ENCODE measurements at places on chromosomes 13 and 19.

- no peak for DNase-seq
These were observed 505 bp upstream of the SHKBP1 start for GRCh38 chr19:40576151-40576584.

GRCh38 chr13:45915686-45916439 lies 64.3 kb upstream of the SIAH3 start:
- no peak for DNase-seq

DNA sequence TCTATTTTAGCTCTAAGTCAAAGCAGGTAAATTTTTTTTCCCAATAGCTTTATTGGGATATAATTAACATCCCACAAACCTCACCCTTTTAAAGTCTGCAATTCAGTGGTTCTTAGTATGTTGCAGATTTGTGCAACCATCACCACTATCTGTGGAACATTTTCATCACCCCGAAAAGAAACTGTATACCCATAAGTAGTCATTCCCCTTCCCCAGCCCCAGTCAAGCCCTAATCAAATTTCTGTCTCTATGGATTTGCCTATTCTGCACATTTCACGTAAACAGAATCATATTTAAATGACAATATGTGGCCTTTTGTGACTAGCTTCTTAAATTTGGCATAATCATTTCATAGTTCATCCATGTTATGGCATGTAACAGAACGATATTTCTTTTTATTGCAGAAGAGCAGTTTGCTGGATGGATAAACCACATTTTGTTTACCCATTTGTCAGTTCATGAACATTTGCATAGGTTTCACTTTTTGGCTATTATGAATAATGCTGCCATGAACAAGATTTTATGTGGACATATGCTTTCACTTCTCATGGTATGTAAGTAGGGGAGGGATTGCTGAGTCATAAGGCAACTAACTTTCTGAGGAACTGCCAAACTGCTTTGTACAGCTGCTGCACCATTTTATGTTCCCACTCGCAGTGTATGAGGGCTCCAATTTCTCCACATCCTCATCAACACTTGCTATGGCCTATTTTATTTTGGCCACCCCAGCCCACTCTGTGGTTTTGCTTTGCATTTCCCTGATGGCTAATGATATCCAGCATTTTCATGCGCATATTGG lies 10.9 kb downstream of the SLC46A3 start:
- peak; percentile 60 for DNase-seq

DNA sequence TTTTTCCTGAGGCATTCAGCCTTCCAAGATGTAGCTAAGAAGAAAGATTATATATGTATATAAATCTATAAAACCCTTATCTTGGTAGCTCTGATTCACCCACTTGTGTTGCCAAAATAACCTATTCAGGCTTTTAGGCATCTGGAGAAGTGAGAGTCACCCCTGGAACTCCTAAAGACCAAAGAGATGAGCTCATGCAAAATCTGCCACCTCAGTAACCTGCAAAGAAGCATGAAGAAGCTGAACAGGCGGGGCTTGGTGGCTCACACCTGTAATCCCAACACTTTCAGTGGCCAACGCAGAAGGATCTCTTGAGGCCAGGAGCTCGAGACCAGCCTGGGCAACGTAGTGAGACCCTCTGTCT lies 393.7 kb downstream of the FOXO1 start:
- DNase-seq: no peak

- no peak for DNase-seq
These were observed 23.9 kb upstream of the ZBTB7A start for GRCh38 chr19:4090356-4091220.

DNA sequence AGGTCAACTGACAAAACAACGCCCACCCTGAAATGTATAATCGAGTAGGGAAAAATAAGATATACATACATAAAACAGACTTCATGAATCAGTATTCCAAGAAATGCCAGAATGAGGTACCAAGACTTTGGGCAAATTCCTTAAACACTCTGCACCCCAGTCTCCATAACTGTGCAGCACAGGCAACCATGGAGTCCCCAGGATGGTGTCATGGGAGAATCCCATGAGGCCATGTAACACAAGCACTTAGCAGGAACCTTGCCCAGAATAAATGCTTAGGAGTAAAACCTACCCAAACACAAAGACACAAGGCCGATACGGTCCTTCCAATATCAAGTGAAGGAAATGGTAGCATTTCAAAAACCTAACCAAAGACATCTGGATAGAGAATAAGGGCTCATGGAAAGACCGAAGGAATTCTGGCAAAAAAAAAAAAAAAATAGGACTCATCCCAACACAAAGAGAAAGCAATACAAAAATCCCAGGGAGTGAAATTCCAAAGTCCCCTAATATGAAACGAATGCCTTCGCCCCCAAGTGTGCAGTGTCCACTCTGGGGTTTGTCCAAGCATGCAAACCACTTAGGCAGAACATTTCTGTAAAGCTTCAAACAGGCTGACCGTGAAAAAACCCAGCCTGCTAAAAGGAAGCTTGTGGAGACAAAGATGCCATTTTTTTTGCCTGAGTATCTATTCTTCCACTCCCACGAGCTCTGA lies 11.1 kb downstream of the ZC3H4 start:
- no peak for DNase-seq

GRCh38 chr13:112752711-112753541 lies 63.1 kb downstream of the ATP11A start:
- no peak for DNase-seq

Data from GM20000 (cell line).